ENCODE measurements at places on chromosomes 12 and 14.

DNA sequence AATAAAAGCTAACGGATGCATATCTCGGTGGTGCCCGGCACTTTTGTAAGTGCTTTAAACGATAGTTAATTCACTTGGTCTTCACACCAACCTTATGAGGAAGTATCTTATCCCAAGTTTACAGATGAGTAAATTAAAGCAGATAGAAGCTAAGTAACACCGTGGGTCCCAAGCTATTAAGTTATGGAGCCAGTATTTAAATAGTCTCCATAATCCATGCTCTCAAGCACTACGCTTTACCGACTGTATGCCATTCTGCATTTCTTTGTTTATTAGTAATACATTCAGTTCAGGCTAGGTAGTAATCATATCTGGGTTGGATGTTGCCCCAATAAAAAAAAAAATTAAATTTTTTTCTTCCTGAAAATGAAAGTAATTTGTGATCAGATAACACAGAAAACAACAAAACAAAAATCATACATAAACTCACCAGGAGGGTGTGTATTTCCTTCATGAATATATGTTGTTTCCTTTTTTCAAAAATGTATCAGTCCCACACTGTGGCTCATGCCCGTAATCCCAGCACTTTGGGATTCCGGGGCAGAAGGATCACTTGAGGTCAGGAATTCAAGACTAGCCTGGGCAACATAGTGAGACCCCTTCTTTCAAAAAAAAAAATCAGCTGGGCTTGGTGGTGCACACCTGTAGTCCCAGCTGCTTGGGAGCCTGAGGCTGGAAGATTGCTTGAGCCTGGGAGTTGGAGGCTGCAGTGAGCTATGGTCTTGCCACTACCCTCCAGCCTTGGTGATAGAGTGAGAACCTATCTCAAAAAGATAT, 1.4 kb upstream of the M6PR start:
- DNase-seq = no peak

- DNase-seq = no peak
These were observed 11.6 kb upstream of the CLEC1A start for GRCh38 chr12:10110256-10110844.

DNA sequence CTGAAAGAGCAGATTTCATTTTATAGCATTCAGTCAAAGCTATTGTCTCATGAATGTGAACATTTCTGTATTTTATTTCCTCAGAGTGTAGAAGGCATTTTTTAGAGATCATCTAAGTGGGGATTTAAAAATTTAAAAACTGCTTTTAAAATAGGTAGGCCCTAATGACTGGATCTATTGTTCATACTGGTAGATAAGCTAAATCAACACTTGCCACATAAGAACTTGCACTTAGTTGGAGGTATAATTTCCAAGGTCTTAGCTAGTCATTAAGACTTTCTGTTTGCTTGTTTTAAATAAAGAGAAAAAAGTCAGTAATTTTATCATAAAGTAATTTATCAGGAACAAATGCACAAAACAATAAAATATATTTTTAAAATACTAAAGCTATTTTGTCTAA, 75.2 kb upstream of the LMO3 start:
- DNase-seq = no peak

DNA sequence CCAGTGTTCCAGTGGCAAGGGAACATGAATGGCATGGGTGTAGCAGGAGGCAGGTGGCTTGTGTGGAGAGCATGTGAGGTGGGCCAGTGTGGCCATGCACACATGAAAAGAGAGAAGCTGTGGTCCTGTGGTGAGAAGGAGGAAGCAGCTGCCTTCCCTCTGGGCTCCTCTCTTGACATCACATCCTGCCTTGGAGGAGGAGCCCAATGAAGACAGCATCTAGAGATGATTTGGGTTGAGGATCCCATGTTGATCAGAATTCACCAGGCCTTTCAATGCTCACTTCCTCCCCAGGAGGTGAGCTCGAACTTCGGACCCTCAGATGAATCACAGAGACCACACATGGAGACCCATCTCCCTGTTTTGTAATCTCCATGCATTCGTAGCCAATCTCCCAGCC, 82.6 kb downstream of the LRRC74A start:
- DNase-seq = peak; percentile 61

GRCh38 chr14:36553656-36554260, 28.7 kb downstream of the NKX2-8 start:
- no peak for DNase-seq

DNA sequence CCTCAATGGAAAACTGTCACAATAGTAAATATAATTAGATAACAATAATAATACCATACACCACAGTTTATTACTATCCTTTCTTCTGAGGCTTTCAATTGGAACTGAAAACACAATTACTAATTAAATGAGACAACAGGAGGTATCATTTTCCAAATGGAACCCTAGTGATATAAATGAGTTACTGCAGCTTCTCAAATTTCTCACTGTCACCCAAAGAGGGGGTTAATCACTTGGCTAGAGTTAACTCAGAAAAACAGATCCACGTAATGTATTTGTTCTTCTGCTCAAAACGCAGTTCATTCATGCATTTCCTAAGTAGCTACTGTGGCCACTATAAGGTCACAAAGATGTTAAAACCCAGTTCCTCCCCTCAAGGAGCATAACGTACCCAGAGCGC, 120.9 kb upstream of the FOXN3 start:
- DNase-seq = no peak

DNA sequence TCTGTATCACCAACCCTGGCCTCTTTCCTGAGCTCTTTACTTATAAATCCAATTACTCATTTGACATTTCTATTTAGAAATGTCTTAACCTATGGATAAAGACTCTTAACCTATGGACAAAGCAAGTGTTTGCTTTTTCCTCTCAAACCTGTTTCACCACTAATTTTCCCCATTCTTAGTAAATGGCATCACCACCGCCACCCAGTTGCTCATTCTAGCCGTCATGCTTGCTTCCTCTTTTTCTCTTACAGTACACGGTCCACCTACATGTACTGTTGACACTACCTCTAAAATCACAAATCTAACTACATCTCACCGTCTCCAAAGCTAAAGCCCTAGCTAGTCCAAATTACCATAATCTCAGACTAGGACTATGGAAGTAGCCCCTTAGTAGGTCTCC, 60.0 kb downstream of the CAPS2 start:
- DNase-seq = no peak

- no peak for DNase-seq
These were observed 64.5 kb downstream of the TTC9 start for GRCh38 chr14:70706177-70706576.

All from stimulated activated naive B cell treated with anti-CD40 and anti-IgM and Interleukin-4, amounts not matched to agents 10 μg/mL and 1 μg/mL and 100 μg/mL, for 72 hours (primary cell).